Epithelial cell of prostate (primary cell): ENCODE measurements at places on chromosomes 1 and 21.

- no peak for DNase-seq
These were observed 9.4 kb downstream of the TIAM1 start for GRCh38 chr21:31334648-31335121.

DNA sequence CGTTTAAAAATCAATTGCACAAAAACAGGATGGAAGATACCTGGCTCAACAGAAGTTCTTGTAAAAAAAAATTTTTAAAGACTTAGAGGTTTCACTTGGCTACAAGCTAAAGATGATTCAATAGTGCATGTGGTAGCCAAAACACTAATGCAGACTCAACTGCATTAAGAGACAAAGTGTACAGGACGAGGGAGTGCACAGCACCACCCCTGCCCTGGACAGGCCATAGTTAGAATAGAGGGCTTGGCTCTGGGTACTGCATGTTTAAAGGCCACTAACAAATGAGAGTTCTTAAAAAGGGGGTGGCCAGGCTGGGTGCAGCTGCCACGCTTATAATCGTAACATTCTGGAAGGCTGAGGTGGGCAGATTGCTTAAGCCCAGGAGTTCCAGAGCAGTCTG, 7.9 kb downstream of the ACKR1 start:
- no peak for DNase-seq

DNA sequence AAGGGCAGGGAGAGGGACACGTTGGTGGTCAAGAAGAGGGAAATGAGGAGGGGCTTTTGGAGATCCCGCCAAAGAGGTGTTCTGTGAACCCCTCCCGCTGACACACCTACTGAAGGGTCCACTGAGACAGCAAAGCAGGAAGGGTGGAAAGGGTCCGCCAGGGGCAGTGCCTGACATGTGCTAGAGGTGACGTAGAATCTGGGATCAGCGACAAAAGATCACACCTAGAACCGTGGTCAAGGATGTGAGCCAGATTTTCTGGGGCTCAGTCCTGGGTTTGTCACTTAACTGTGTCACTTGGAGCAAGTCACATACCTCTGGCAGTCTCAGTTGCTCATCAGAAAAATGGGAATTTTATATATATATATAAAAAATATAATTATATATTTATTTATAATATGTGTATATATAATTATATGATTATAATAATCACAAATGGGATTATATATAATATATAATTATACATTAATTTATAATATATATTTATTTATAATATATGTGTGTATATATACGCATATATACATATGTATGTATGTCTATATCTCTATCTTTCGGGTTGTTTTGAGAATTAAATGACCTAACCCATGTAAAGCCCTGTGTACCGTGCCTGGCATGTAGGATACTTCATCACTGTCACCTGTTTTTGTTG, 35.0 kb upstream of the ATP5PO start:
- no peak for DNase-seq

DNA sequence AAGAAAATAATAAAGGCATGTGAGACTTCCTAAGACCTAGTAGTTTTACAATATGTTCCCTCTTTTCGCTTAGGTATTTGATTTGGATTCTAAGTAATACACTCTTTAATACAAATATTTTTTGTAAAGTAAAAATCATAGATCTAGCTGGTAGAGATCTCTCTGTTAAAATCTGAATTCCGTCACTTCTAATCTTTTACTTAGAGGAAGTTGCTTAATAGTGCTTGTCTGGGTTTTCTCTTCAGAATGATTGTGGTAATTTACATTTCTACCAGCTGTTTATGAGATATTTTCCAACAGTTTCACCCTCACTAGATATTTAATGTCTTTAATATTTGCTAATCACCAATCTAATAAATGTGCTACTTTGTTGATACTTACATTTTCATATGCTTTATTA, 23.3 kb downstream of the RBM11 start:
- no peak for DNase-seq

DNA sequence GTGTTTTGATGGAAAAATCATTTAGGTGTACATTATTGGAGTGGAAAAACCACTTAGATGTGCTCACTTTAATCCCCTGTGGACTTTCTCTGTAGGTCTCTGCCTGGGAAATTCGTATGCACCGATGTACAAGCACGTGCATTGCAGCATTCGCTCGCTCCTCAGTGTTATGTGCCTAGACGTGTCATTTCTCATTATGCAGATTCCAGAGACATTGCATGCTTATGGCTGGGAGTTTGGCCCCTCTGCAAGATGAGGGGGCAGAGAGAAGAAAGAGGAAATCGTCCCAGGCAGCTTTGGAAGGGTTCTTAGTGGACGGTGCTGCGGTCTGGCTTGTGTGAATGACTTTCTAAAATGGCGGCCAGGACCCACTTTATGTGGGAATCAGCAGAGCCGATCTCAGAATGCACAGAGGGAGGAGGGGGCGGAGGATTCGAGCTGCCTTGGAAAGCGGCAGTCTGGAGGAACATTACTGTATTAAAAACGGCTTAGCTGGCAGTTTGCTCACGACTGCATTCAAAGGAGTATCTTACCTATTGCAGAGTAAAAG, 2.3 kb downstream of the SPEN start:
- no peak for DNase-seq

DNA sequence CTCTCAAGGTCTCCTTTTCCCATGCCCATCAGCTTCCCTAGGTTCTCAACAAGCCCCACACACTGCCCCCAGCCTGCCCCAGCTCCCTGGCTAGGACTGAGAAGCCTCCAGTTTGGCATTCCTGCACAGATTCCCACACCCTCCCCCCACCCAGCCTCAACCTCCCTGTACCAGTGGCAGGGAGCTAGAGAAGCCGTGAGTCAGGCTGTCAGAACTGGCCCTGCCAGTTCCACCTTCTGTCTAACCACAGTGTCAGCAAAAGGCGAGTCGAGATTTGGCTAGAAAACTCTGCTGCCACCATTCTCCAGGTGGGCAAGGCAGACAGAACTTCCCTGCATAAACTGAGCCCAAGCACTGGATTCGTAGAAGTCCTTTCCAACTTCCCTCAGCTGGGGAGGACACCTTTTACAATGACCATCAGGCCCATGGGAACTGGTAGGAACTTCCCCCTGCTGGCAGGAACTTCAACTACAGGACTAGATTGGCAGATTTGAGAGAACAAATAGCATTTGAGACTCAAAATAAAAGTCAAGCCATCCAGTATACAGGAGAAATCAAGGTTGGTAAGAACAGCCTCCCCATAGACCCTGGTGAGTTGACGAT, 31.0 kb downstream of the TNNT2 start:
- peak; percentile 24 for DNase-seq

DNA sequence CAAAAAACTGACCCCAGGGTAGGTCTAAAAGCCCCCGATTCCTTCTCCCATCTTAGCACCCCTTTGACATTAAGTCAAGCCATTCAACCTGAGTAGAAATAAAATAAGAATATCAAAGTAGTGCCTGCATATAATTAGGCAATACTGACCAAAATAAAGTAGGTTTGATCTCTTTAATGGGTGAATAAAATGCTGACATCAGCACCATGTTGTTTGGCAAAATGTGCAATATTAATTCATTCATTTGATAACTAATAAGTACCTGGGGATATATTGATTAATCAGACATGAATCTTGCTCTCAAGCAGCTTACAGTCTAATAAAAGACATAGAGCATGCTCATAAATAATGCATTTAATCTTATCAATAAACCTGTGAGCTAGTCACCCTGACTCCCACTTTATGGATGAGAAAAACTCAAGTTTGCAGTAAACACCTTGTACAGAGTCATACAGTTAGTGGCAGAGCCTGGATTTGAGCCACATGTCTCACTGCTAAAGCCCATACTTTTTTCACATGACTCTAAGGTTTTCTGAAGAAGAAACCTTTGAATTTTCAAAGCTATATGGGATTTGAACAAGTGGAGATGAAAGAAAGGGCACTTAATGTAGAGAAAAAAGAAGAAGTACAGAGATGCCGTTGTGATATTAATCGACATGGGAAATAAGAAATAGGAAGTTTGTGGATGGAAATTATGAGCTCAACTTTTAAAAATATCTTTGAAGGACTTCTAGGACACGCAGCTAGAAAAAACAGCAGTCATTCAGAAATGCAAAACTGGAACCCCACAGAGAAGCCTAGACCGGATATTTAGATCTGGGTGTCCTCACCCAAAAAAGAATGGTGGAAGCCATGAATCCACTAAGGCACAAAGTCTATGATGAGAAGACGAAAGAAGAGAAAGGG, 183.9 kb downstream of the TOMM20 start:
- no peak for DNase-seq

DNA sequence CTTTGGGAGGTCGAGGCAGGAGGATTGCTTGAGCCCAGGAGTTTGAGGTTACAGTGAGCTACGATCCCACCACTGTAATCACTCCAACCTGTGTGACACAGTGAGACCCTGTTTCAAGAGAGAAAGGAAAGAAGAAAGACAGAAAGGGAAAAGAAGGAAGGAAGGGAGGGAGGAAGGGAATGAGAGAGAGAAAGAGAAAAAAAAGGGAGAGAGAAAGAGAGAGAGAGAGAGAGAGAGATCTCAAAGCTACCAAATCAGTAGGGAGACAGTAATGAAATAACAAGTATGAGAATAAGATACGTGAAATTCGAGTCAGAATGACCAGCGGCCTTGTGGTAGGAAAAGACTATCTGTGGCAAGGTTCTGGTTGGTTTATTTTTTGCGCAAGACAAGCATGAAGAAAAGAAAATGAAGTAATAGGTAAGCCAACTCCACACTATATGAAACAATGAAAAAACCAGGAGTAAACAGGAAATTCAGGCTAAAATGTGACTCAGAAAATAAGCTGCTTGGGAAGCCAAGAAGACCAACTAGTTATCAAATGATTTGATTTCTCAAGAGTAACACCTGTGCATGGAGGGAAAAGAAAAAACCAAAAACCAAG, 8.9 kb downstream of the MTF1 start:
- no peak for DNase-seq

GRCh38 chr1:234926559-234927311, 201.9 kb downstream of the TOMM20 start:
- no peak for DNase-seq

DNA sequence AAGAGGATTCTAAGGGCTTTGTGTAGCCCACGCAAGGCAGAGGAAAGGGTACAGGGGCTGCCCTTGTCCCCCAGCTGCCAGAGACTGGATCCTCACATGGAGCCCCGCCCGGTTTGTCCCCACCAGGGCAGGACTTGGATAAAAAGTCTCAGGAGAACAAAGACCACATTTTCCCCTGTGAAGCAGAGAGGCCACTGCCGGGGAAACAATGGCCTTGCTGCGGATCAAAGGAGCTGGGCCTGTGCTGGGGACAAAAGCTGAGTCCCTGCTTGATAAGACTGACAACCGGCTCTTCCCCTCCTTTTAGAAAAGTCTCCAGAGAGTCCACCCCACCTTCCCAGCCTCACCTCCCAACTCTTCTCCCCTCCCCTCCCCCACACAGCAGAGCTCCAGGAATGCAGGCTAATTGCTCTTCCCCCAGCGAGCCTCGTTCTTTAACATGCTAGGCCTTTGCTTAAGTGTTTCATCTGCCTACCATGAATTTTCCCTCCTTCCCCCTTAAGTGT, 142.4 kb downstream of the PLPP3 start:
- DNase-seq, result no peak

- no peak for DNase-seq
These were observed 3.5 kb upstream of the ACTA1 start for GRCh38 chr1:229437443-229437842.

DNA sequence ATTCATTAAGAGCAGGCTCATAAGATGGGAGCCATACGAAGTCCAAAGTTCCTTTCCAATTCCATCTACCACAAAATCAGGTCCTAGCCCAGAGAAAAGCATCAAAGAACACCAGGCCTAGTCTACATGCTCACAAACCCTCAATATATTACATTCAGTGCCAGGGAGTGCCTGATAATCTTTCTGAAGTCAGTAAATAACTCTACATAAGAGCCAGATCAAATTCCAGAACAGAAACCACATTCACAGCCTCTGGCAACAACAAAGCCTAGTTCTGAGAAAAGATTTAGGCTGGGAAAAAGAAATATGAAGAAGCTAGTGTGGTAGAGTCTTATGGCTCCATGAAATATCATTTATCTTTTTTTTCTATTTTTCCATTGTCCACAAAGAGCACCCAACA, 40.5 kb upstream of the RBBP5 start:
- no peak for DNase-seq

DNA sequence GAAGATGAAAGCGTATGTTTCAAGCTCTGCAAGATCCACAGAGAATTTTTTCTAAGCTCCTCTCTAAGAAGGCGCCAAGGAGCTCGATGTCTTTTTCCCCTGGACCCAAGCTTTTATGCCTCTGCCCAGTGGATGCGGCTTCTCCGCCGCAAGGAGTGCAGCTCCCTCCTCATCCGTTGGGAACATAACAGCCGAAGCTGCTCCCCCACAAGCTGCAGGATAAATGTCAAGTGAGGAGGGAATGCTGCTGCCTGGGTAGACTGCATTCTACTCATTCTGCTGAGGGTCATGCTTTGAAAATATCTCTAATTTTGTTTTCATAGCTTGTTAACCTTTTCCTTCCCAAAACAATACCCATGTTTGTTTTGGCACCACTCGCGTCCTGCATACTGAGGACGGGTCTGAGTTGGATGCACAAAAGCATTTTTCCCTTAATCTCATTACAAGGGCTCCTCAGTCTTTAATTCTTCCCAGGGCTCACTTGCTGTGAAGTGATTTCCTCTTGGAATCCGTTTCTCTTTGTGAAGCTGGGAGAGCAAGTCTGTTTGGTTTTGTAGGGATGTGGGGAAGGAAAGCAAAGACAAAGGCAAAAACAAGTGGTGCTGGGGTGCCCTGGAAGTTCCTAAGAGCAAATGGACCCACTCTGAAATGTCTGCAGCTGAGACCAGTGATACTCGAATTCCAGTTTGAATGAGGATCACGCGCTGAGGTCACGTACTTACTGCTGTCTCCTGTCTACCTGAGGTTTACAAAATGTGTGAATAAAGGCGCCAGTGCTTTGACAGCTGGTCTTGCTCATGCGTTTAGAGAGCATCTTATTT, 134.0 kb upstream of the IRF2BP2 start:
- no peak for DNase-seq

DNA sequence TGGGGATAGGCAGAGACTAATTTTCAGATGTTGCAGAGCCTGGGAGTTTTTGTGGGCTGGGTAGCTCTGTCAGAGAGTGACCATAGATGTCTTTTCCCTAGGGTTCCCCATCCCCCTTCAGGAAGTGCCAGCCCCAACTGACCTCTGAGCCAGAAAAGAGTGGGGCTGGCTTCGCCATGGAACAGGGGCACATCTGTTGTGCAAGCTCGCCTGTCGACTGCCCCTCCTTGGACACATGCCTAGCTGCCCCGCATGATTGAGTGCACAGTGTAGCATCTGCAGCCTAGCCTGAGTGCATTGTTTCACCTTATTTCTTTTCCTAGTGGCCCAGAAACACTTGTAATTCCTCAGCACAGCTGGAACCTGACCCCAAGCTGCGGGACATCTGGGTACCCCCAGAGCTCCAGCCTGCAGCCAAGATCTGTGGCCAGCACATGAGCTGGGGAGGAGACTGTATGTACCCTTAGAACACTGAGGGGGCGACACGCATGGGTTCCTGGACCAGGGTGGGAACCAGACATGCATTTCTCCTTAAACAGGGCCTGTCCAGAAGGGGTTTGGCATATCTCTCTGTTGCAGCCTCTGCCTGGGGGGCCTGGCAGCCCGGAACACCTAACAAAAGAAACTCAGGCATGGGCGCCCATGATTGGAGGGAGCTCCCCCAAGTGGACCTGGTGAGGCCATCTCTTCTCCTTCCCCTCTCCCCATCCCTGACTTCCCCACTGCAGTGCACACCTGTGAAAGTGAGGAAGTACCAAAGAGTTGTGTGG, 55.2 kb downstream of the SYT14 start:
- DNase-seq, result no peak

- no peak for DNase-seq
These were observed 2.6 kb downstream of the LRRIQ3 start for GRCh38 chr1:74195339-74195738.
